ENCODE measurements at places on chromosomes 7 and 10.

GRCh38 chr7:111980725-111981124 lies 225.5 kb downstream of the DOCK4 start:
- DNase-seq, result no peak

GRCh38 chr10:53108317-53108934 lies 335.8 kb upstream of the MBL2 start:
- no peak for DNase-seq

DNA sequence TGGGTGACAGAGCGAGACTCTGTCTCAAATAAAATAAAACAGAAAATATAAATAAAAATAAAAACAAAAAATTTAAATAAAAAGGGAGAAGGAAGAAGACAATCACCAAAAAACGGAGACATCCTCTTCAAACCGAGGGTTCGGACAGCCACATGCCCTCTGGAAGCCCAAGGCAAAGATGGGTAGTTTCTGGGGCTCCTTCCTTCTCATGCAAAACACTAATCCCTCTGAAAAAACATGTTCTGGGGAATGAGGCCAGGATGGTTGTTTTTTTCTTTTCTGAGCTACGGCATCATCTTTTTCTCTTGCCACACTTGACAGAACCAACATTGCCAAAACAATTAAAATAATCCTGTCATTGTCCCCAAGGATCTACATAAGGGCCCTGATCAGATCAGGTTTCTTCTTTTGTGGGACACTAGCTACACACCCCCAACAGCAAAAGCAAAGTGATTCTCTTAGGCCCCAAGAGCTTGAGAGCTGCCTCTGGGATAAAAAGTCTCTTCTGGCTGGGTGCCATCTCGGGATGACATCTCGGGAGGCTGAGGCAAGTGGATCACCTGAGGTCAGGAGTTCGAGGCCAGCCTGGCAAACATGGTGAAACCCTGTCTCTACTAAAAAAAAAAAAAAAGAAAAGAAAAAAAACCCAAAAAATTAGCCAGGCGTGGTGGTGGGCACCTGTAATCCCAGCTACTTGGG lies 14.2 kb upstream of the POR start:
- DNase-seq, result no peak

DNA sequence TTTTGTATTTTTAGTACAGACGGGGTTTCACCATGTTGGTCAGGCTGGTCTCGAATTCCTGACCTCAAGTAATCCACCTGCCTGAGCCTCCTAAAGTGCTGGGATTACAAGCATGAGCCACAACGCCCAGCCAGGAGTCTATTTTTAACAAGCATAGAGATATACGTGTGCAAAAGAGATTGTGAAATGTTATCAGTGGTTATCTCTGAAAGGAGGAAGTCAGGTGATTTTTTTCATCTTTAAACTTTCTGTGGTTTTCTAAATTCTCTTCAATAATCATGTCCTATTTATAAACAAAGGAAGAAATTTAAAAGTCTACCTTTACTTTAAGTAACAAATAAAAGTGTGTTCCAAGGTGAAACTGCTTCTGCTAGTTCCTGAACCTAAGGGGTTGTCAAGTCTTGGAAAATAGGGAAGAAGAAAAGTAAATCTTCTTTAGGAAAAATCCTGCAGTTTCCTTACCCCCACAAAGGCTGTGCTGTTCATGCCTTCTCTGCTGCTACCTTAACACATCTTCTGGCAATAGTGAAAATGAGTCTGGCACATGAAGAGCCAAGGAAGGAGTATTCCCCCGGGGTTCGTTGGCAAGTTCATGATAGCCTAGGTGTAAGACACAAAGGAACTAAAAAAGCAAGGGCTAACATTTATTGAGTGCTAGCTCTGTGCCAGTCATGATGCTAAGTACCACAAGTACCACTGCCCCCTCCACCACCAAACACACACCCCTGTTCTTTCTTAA lies 51.1 kb downstream of the CYP26A1 start:
- DNase-seq, result no peak

DNA sequence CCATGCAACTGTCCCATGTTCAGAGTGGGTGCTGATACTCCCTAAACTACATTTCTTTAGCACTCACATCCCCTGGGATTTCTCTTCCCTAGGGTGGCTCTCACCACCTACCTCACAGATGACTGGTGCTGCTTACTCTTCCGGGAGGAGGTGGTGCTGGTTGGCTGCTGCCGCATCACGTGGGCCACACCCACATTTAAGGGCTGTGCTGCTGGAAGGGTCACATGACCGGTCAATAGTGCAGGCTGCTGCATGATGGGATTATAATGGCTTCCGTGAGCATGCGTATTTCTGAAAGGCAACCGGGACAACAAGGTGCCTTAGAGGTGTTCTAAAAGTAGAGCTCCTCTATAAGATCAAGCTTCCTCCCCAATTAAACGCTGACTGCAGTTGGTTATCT lies 76.8 kb downstream of the CLEC2L start:
- DNase-seq, result no peak

DNA sequence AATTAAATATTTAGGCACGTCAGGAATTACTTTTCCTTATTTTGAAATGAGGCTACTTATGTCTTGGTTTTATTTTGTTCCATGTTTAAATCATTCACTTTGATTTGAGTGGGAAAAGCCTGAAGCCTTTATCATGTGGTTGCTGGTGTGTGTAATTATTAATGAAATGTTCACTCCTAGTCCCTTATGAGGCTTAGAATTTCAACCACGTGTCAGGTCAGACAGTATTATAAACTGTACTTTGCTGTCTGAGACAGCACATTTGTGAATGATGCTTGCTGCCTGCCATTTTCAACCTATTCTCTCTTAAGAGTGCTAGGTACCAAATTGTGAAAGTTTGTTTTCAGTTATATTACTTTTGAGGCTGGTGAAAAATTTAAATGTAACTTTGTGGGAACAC lies 58.9 kb downstream of the COL17A1 start:
- no peak for DNase-seq

- DNase-seq, result no peak
Observed at GRCh38 chr7:108246227-108246837, 116.2 kb upstream of the LAMB4 start.

- no peak for DNase-seq
Observed at GRCh38 chr10:2948127-2948854, 119.1 kb upstream of the PFKP start.

GRCh38 chr7:29442146-29442545 lies 121.5 kb upstream of the PRR15 start:
- no peak for DNase-seq

DNA sequence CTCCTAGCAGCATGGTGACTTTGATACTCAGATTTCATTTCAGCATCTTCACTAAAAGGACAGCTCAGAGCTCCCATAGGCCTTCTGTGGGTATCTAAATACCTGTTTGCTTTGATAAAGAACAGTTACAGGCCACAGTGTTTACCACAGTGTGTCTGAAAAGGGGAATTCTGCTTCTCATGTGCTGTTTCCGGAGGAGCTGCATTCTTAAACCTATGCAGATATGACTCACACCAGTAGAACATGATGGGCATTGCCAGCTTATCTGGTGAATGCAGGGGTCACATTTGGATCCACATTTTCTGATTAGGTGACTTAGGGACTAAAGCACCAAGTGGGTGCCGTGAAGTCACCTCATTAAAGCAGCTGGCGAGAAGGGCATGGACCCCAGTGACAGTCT lies 52.6 kb downstream of the TRRAP start:
- DNase-seq, result no peak

DNA sequence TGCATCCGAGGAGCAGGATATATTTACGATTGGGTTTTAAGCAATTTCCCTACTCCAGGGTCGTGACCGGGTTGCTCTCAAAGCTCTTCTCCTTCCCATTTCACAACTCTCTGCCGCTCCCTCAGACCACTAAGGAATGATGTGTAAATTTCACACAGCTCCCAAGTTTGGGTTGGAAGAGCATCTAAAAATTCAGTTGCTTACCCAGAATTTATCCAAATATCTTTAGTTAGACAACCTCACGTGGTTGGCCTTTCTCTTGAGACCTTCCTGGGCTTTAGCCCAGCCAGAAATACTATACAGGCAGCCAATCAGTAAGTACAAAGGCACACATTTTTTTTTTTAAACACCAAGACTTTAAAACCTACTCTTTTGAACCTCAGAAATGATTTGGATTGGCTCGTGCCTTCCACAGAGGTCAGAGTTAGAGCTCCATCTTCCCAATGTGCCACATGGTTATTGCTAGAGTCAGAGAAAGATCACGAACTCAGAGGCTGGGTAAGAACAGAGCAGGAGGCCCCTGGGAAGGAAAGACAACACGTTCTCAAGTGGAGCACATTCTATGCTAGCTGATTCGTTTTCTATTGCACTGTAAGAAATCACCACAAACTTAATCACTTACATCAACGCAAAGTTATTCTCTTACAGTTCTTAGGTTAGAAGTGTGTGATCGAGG lies 335.4 kb upstream of the MGMT start:
- no peak for DNase-seq

DNA sequence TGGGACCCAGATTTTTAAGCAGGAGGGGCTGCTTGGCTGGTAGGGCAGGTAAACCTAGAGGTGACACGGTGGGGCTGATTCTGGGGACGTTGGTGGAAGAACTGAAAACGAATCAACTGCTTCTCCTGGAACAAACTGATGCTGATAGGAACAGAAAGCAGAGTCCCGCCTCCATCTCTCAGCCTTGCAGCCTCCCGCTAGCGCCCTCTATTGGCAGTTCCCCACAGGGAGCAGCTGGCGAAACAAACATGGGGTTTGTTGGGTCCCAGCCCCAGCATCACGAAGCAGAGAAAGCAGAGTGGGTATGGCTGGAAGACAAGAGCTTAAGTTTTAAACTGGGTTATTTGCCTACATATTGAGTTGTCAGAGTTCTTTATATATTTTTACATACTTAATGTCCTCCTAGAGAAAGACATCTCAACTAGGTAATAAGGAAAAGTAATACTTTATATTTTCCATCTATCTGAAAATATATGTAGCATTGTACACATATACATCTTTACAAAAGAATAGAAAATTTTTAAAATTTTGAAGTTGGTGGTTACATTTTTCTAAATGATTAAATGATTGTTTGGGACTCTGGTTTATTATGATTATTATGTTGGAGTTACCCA lies 42.3 kb upstream of the FOXI2 start:
- no peak for DNase-seq

DNA sequence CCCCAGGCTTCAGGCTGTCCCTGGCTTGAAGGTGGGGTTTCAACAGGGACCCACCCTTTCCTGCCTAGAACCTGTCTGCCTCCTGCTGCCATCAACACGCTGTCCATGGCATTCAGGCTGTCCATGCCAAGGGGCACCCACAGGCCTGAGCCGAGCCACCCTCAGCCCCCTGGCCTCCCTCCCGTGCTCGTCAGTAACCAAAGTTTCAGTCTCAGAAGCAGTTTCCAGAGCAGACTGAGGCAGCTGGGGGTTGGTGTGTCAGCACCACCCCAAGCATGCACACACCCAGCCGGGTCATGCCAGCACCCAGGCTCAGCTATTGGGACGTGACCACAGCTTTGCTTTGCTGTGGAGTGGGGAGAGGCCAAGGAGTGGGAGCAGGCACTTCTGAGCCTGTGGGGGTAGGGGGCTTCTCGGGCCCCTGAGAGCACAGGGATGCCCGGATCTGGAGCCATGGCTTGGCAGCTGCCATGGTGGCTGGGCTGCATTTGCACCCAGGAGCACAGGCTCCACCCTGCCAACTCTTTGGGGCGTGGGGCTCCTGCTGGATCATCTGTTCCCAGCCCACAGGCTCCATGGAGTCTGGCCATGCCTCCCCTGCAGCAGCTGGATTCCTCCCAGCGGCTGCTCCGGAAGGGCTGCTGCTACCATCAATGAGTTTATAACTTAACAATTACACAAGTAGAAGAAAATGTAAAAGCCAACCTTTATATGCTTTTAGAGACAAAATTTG lies 314.5 kb upstream of the SEMA3C start:
- DNase-seq, result peak; percentile 11

GRCh38 chr7:50262916-50263690 lies 41.4 kb upstream of the IKZF1 start:
- DNase-seq, result no peak

- no peak for DNase-seq
Observed at GRCh38 chr10:101120884-101121653, 10.0 kb upstream of the TLX1 start.

- DNase-seq, result no peak
Observed at GRCh38 chr10:48274636-48275035, at the start of gene FRMPD2. Gene FRMPD2, minus strand, starts transcription at chr10:48274696. Its CDS starts 129 bp downstream, at chr10:48274567.

DNA sequence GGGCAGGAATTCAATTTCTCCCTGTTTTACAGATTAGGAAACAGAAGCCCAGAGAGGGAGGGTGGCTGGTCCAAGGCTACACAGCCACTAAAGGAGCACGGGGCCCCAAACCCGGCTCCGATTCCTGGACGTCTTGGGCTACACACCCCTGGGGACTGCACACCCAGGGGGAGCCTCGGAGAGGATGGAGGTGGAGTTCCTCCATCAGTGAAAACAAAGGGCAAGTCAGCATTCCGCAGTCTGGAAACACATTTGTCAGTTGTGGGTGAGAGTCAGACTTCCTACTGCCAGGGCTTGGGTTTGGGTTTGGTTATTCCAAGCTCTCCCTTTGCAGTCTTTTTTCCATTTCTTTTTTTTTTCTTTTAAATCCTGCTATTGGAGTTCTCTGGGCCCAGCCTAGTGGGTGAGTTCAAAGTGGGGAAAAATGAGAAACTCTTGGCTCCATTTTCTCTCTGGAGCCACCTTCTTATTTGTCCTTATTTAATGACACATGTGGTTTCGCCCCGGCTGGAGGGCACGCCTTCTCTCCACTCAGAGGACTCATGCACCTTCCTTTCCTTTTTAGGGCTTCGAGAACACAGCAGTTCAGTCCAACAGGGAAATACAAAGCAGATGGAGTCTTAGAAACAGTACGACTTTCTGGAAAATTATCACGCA lies 59.9 kb upstream of the AQP1 start:
- DNase-seq, result no peak

- DNase-seq, result peak; percentile 68
Observed at GRCh38 chr10:78856421-78856820, 212.3 kb upstream of the ZMIZ1 start.

DNA sequence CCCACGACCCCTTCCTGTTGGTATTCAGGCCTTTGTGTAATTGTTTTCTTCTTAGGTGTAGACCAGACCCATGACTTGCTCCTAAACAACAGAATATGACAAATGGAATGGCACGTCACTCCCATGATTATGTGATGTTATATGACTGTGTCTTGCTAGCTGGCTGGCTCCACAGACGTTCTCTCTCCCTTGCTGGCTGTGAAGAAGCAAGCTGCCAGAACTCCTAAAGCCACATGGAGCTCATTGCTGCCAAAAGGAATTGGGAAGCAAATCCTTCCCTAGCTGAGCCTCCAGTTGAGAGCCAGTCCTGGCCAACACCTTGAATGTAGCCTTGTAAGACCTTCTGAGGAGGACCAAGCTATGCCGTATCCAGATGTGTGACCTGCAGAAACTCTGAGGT lies 74.2 kb downstream of the RAB18 start:
- no peak for DNase-seq

- peak; percentile 55 for DNase-seq
Observed at GRCh38 chr10:96306516-96306915, 2.3 kb downstream of the DNTT start.
